ENCODE measurements at places on chromosomes 4 and X.

- no peak for DNase-seq
These were observed 27.7 kb downstream of the CDKN2AIP start for GRCh38 chr4:183471946-183472708.

DNA sequence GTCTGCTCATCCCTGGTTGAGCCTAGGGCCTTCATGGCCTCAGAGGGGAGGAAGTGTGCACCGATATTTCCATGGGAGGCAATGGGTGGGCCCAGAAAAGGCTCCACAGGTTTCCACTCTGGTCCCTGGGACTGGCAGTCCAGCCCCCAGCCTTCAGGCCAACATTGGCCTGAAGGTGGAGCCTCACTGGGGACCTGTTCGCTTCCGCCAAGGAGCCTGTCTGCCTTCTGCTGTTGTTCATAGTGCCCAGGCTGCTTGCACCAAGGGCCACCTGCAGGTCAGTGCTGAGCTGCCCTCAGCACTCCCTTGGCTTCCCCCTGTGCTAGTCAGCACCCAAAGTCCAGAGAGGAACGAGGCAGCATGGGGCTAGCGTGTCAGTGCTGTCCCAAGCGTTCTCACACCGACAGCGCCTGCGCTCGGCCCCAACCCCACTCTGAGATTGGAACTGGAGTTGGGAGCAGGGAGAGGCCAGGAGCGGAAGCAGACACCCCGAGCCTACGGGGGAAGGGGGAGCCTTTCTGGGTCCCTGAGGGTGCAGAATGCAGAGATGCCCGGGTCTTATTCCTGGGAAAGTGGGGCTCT lies 720.7 kb downstream of the PCDH18 start:
- no peak for DNase-seq

- DNase-seq: no peak
These were observed 29.8 kb downstream of the PCDH18 start for GRCh38 chr4:137502339-137503129.

DNA sequence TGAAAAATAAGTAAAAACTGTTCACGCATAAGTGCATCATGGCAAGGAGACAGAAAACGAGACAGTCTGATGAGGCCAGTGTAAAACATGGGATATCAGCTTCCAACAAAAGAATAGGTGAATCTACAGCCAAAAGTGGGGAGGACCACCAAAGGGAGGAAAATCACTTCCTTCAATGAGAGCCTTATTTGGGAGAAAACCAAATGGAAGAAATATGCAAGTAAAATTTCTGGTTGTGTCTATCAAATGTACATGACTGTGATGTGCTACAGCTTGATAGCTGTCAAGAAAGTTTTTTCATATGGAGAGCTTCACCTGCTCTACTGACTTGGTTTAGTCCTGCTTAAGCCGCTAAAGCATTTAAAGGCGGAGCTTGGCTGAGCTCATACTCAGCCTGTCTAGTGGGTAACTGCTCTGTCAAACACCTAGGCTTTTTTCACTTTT lies 66.2 kb downstream of the MAGEA1 start:
- DNase-seq: peak; percentile 44

DNA sequence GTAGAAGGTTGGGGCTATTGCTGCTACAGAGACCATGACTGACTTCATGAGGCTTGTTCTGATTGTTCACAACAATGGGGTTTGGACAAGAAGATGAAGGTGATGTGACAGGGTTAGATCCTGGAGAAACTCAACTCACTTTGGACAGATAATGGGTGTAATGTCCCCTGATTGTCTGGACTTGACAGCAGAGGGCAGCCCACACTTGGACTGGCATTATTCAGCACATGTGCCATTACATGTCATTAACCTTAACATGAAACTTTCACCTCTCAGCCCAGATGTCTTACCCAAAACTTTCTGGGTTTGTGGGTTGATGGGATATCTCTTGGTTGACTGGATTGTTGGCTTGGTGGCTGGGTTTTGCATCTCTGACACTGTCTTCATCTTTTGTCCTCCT lies 101.5 kb downstream of the MXRA5 start:
- no peak for DNase-seq

- DNase-seq: no peak
These were observed 159.9 kb upstream of the PCDH18 start for GRCh38 chr4:137692205-137692604.

DNA sequence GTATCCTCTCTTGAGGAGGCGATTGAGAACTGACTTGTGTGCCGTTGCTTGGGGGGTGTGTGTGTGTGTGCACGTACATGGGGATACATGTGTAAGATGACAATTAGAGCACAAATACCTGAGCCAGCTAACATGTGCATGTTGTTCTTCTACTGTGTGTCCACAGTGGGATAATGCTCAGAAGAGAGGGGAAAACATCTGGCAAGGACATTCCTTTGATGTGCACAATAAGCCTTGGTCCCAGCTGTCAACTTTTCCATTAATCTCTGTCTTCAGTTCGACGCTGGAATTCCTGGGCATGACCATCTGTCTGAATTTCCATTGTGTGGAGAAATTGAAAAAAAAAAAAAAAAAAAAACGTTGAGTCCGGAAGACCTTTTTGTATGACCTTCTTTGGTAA lies 592.0 kb upstream of the GALNTL6 start:
- peak; percentile 80 for DNase-seq

GRCh38 chrX:2820136-2820771 lies 8.5 kb upstream of the GYG2 start:
- no peak for DNase-seq
